ENCODE measurements at places on chromosomes 1 and 21. TPM values are rescaled to one million over a fixed set of nuclear protein-coding genes. Genes with fewer than 3 reads are reported as not detected.

- DNase-seq = no peak
- H3K27me3 ChIP-seq = no peaks in the 10 kb centered on the region
Measured at GRCh38 chr1:34286511-34286910, 109.8 kb downstream of the C1orf94 start.

DNA sequence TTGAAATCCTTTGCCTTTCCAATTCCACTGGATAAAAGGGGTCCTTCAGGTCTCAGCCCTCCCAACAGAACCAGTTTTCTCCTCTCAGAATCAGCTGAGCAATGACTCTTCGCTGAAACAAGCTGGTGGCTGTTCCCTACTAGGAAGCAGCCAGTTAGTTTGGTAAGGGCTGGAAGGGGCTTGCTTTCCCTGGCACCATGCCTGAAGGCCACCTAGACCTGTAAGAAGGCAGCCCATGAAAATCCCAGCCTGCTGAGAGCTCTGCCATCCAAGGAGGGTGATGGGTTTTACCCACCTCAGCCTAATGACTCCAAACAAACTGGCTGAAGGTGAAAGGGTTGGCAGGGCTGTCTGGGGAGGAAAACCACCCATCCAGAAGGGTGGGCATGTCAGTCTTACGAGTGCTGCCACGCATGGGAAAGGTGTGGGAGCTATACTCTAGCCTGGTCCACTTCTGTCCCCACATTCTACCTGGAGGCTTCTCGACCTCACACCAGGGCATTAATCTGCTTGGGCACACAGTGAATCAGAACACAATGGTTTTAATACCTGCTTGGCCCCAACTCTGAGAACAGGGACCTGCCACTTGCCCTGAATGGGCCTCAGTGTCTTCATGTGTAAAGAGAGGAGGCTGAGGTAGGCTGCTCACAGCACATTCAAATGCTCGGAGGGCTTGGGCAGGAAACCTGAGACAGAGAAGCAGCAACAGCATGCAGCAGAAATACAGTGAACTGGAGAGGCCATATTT lies 53.0 kb downstream of the CD46 start:
- no peak for DNase-seq
- no peaks in the 10 kb centered on the region for H3K27me3 ChIP-seq
- no peak overlapping the region for H3K27ac ChIP-seq
- no peaks in the 10 kb centered on the region for H3K36me3 ChIP-seq
- no peak overlapping the region for H3K4me3 ChIP-seq

GRCh38 chr1:169081503-169082123 lies 24.9 kb upstream of the ATP1B1 start:
- no peaks in the 10 kb centered on the region for H3K27me3 ChIP-seq
- H3K27ac ChIP-seq = no peak overlapping the region
- H3K36me3 ChIP-seq = no peaks in the 10 kb centered on the region
- DNase-seq = no peak
- H3K4me3 ChIP-seq = no peak overlapping the region

GRCh38 chr1:37362594-37363385 lies 111.6 kb upstream of the ZC3H12A start:
- H3K36me3 ChIP-seq = no peaks in the 10 kb centered on the region
- peak; percentile 77 for DNase-seq
- H3K27ac ChIP-seq = no peak overlapping the region
- no peak overlapping the region for H3K4me3 ChIP-seq
- no peaks in the 10 kb centered on the region for H3K4me1 ChIP-seq
- no peaks in the 10 kb centered on the region for H3K27me3 ChIP-seq

DNA sequence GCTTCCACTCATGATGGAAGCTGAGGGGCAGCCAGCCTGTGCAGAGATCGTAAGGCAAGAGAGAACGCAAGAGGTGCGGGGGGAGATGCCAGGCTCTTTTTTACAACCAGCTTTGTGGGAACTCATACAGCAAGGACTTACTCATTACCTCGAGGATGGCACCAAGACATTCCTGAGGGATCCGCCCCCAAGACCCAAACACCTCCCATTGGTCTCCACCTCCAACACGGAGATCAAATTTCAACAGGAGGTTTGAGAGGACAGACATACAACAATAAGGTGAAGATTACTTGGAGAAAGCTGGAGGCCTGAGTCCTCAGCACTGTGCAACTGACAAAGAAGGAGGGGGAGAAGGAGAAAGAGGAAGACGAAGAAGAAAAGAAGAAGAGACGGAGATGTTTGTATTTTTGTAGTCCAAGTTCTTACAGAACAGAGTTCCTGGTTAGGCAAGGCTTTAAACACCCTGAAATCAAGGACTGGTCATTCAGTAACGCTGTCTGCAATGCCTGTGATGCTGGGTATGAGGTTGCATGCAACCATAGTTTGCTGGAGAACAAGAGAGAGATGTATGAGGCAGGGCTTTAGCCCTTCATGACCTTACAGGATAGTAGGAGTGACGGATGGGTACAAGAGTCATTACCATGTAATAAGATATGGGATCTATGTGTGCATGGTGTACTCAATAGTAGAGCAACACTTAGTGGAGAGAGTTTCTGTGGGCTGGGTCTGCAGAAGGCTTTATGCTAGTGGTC lies 19.7 kb upstream of the GALNT2 start:
- H3K4me1 ChIP-seq = no peaks in the 10 kb centered on the region
- H3K4me3 ChIP-seq = no peak overlapping the region
- H3K36me3 ChIP-seq = no peaks in the 10 kb centered on the region
- no peak overlapping the region for H3K27ac ChIP-seq
- H3K27me3 ChIP-seq = no peaks in the 10 kb centered on the region

DNA sequence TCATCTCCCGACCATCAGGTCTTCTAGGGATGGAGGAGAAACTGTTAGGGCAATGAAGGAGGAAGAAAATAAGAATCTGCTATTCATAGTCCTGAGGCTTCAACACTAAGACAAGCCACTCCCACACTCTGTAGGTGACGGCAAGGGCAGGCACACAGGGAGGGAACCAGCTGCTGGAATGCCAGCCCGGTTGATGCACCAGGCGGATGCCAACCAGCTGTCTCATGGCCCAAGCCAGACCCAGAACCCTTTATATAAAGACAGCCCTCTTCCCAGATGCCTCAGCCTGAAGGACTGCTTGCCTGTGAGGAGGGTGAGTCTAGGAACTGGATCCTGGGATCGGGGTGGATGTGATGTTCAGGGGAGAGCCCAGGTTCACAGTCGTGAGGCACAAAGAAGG lies at the start of gene KPRP:
Gene KPRP, plus strand, starts transcription at position 279 of the 400 bp plus-strand sequence. CDS start 1,564 bp downstream, outside the sequence.
- H3K4me3 ChIP-seq = no peak within 1 kb of the TSS
- H3K27me3 ChIP-seq = no peaks in the 10 kb centered on the region
- no peak for DNase-seq
- H3K4me1 ChIP-seq = no peaks in the 10 kb centered on the region
- no peaks in the 10 kb centered on the region for H3K36me3 ChIP-seq

GRCh38 chr1:232445361-232446106 lies 184.4 kb downstream of the SIPA1L2 start:
- no peak for DNase-seq
- H3K36me3 ChIP-seq = peaks cover 82% of the 10 kb centered on the region
- peaks cover 4% of the 10 kb centered on the region for H3K4me1 ChIP-seq
- H3K4me3 ChIP-seq = no peak overlapping the region

DNA sequence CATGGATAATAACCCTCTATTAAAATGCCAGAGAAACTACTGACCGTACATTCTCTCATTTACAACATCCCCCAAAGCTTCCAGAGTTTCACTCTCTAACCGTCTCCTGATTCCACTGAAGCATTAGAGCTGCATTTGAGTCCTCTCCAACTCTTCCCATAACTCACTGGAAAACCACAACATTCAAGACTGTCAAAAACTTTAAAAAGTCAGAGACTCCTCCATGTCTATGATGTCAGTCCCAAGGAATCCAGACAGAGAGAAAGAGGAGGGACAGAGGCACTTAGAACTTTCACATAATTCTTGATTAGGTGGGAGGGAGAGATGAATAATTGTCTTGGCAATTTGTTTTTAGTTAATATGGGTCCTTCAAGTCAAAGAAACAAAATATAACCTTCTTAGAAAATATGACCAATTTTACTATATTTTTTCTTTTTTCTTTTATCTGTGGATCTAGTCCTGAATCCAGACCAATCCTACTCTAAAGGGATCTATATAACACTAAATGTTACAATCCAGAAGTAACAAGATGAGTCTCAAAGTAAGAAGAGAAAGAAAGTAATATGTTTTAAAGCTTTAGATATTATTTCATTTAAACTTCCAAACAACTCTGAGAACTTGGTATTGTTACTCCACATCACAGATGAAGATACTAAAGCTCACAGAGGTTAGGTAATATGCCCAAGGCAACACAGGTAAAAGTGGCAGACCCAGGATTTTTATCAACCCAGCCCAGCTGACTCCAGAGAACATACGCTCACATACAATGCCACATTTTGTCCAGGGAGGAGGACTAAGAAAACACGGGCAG lies 23.8 kb downstream of the OTUD7B start:
- no peaks in the 10 kb centered on the region for H3K4me1 ChIP-seq
- H3K27ac ChIP-seq = no peak overlapping the region
- no peaks in the 10 kb centered on the region for H3K27me3 ChIP-seq
- no peak for DNase-seq

DNA sequence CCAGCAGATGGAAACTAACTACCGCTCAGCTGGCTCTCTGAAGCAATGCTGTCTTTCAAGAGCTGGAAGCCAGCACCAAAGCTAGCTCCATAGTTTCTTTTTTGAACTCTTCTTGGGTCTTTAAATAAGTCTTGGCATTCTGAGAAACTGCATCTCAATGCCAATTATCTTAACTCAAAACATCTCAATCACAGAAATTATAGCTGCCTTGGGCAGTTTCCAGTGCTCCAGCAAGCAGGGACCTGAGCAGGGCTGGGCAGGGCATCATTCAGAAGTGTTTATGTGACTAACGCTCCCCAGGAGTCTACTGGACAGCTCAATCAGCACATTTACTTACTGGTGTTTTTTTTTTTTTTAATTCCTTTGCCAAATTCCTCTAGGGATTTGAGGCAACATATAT lies 18.3 kb upstream of the PADI4 start:
- no peak for DNase-seq
- no peaks in the 10 kb centered on the region for H3K36me3 ChIP-seq
- H3K4me3 ChIP-seq = no peak overlapping the region
- no peaks in the 10 kb centered on the region for H3K4me1 ChIP-seq

GRCh38 chr1:229786974-229787610 lies 161.0 kb downstream of the URB2 start:
- H3K4me1 ChIP-seq = no peaks in the 10 kb centered on the region
- no peaks in the 10 kb centered on the region for H3K27me3 ChIP-seq
- no peak overlapping the region for H3K4me3 ChIP-seq
- no peak for DNase-seq
- no peaks in the 10 kb centered on the region for H3K36me3 ChIP-seq
- no peak overlapping the region for H3K27ac ChIP-seq

RPE65 gene
- not detected for total RNA-seq

OR2W3 gene
- total RNA-seq = 0.29 TPM

PLEKHN1 gene
- 1.3 TPM for total RNA-seq

HPDL gene
- 10.1 TPM for total RNA-seq

CA6 gene
- not detected for total RNA-seq

All from endodermal cell (in vitro differentiated cells).